ENCODE measurements at places on chromosomes 1 and 21.

DNA sequence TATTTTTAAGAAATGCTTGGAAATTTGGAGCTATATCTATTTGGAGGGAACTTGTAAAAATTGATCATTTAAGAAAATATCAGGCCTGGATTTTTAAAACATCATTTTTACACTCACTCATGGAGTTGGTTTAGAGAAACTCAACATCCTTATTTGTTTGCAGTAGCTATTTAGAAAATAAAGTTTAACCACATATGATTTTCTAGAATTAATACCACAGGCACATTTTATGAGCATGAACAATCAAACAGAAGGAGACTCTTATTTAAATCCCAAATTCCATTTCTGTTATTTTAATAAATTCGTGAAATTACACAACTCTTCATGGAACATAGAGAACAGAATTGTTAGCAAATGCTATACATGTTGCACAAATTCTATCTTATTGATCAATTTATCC, 3.2 kb downstream of the CDKN2C start:
- DNase-seq: no peak

DNA sequence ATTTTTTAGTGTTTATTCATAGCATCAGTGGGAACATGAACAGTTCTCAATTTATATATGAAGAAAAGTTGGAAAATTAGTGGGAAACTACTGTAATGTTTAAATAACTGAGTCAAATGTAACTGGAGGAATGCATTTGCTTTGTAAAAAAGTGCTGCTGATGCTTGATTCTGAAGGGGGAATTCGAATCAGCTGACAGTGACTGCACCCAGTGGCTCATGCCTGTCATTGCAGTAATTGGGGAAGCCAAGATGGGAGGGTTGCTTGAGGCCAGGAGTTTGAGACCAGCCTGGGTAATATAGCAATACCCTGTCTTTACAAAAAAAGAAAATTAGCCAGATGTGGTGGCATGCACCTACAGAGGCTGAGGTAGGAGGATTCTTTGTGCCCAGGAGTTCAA, 398.4 kb downstream of the ZP4 start:
- DNase-seq: no peak

- DNase-seq: no peak
Observed at GRCh38 chr21:8993284-8993942, 1528.0 kb upstream of the TPTE start.

- DNase-seq: no peak
Observed at GRCh38 chr21:21851657-21852056, 853.4 kb downstream of the NCAM2 start.

GRCh38 chr1:223245411-223245810, 102.4 kb upstream of the TLR5 start:
- no peak for DNase-seq

GRCh38 chr1:105172788-105173187, 1423.1 kb downstream of the AMY1C start:
- no peak for DNase-seq

GRCh38 chr1:101145449-101145820, 91.4 kb upstream of the S1PR1 start:
- no peak for DNase-seq

- no peak for DNase-seq
Observed at GRCh38 chr1:24564695-24565094, 8.8 kb downstream of the NCMAP start.

- DNase-seq: no peak
Observed at GRCh38 chr1:229266832-229267500, 3.9 kb upstream of the RAB4A start.

GRCh38 chr1:25622531-25622930, 5.9 kb downstream of the MAN1C1 start:
- no peak for DNase-seq

GRCh38 chr1:2468041-2468472, 8.0 kb upstream of the PLCH2 start:
- DNase-seq: no peak

GRCh38 chr1:181335631-181336030, 147.7 kb upstream of the CACNA1E start:
- no peak for DNase-seq

GRCh38 chr1:95582191-95582590, 348.2 kb downstream of the RWDD3 start:
- no peak for DNase-seq

DNA sequence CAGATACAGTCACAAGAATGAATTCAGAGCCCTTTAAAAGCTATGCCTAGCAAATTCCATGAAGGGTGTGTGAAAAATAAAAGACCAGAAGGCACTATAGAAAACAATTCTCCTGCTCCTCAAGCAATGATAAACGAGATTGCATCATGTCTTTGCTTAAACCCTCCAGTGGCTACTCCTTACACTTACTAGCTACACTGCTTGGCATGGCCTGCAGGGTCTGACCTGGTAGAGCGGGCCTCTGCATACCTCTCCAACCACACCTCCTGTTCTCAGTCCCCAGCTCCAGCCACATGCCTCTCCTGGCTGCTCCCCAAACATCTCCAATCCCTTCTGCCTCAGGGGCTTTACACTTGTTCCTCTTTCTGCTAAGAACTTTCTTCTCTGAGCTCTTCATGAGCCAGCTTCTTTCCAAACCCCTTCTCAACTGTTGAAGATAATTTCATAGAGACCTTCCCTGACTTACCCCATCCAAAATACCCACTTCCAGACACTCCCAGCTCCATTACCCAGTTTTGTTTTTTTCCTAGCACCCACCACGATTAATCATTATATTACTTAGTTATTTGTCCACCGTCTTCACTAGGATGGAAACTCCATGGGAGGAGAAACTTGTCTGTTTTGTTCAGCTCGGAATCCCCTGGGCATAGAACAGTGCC, 11.2 kb upstream of the CREG1 start:
- no peak for DNase-seq

DNA sequence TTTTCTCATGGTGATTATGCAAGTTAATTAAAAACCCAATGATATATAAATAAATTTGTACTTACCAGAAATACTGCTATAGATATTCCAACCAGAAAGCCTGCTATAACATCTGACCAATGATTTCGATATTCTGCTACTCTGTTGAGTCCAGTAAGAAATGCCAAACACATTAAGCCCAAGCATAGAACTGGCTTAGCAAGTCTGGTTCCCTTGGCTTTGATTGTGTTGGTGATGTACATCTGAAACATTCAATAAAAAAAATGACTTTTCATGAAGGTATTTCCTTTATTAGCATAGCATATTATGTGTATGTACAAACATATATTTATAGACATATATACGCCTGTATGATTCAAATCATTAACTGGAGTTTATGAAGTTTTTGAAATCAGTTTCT, 82.8 kb downstream of the PLPPR5 start:
- DNase-seq: no peak

- no peak for DNase-seq
Observed at GRCh38 chr1:53482441-53483153, 23.4 kb downstream of the DMRTB1 start.

Data from activated CD4-positive, alpha-beta T cell treated with anti-CD3 and anti-CD28 coated beads, Interleukin-2, amount 50 U/mL, for 24 hours (primary cell).